Amygdala (tissue), 56 donors: ENCODE measurements at places on chromosomes 5 and 9.

DNA sequence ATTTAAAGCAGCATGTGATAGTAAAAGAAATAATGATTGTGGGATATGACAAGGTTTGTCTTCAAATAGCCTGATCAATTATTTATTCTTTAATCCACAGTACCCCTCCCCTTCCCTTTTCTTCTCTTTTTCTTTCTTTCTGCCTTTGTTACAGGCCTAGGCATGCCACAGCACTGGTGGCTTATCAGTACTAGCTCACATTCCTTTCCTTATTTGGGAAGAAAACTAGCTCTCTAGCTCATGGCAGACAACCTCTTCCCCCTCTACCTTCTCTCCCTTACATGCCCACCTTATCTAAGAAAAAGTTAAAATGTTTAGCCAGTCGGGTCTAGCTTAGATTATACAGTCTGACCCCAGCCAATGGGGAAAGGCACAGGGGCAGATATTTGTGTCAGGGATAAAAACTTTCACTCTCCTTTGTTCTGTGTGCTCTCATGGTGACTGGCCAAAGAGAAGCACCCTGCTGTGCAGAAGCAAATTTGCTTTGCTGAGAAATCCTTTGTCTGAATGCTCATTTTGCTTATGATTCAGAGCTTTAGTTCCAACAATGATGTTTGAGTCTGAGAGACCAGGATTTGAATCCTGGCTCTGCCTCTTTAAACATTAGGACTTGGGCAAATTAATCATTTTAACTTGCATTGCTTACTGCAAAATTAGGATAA lies 75.8 kb upstream of the CDH12 start:
- DNase-seq = no peak

DNA sequence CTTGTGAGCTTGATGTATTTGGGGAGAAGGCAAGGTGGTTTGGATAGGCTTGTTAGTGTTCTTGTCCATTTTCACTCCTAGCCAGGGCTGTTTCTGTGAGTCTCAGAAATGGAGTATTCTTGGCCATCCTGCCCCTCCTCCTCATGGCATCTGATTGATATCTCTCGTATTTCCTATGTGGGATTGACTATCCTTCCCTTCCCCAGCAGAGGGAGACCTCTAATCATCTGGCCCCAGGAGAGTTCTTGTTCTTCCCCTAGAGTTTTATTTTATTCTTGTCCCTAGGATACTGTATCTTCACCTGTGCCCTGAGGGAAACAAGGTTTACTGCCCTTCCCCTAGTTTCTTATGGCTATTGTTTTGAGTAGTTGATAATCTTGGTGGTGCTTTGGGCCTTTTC lies 114.4 kb downstream of the VPS13A start:
- DNase-seq = no peak

DNA sequence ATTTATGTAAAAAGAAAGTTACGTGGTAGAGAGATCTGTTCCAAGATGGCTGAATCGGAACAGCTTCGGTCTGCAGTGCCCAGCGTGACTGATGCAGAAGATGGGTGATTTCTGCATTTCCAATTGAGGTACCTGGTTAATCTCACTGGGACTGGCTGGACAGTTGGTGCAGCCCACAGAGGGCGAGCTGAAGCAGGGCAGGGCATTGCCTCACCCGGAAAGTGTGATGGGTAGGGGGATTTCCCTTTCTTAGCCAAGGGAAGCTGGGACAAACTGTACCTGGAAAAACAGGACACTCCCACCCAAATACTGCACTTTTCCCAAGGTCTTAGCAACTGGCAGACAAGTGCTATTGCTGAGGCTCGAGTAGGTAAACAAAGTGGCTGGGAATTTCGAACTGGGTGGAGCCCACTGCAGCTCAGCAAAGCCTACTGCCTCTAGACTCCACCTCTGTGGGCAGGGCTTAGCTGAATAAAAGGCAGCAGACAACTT lies 13.1 kb upstream of the HSD17B4 start:
- DNase-seq = no peak

DNA sequence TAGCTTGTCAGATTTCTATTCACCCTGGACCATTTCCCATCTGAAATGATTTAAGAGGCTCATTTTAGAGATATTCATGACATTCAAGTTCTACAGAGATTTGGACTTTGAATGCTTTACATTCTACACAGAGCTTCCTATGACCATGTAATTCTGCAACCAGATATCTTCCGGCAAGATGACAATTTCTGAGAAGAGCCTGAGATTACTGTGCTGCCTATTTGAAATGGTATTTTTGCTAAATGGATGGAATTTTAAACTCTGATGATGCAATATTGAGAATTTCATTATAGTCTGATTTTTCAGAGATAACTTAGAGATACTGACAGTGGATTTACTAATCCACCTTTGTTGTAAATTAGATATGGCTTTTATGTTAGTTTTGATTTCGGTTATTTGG lies 16.0 kb upstream of the ACOT12 start:
- no peak for DNase-seq

DNA sequence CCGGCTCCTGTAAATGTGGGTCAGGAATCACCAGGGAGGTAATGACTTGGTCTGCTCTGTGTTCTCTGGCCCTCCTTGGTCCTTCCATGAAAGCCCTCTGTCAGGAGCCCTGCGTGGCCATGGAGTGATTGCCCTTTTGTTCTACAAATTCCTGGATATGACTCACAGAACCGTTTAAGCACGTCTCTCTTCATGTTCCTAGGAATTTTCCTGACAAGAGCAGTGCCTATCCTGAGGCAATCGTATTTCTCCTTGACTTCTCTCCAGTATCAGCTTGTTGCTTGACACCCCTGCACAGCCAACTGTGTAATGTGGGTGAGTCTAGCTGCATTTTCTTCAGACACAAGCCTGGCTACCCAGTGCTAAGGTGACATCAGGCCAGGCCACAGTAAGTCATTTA lies 274.3 kb upstream of the ZNF462 start:
- no peak for DNase-seq

DNA sequence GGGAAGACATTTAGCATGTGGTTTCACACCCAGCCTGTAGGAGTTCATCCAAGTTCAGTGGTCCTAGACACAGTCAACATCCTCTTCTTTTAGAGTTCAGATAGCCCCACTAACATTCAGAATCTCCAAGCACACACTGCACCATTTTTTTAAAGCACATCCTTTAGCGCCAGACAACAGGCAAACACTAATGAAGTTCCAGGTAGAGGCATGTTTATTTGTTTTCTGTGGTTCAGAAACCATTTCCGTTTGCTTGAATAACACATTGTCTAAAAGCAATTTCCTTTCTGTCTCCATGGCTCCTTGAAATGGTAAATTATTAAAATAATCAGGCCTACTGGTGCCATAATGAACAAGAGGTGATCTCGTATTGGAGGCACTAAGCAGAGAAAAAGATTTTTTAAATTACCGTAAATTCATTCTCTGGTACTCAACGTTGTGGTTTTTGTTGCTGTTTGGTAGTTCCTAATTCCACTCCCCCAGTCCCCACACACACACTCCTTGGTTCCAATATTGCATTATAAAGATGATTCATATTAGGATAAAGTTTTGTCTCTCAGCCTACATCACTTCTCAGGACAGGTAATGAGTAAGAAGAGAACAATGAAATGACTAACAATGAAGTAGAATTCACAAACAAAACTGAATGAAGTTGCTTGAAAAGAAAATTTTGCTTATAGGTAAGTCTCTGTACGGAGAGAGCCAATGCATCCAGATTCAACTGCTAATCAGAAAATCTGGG lies 153.1 kb downstream of the PCSK1 start:
- no peak for DNase-seq

- no peak for DNase-seq
Observed at GRCh38 chr5:6111131-6111530, 267.2 kb downstream of the MED10 start.

DNA sequence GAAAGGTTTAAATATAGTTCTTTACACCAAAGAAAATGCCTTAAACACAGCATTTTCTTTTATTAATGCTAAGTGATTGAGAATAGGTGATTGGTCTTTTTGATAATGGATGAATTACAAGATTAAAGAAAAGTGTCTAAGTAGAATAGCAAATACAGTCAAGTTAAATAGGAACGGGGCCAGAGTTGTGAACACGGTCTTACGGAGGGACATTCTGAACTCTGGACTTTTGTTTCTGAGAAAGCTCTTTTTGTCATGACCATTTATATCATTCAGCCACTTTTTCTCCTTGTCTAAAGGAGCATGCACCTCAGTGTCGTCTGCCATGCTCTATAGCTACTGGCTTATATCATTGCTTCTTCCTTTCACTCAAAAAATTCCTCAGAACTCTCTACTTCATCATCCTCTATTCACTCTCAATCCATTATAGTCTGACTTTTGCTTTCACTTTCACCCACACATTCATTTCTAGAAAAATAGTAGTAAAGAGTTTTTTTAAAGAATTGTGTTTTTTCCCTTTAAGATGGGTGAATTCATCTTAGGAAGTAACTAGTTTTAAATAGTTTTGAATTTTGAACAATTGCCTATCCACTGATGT lies 263.0 kb upstream of the FBXL7 start:
- DNase-seq = no peak

- DNase-seq = peak; percentile 11
Observed at GRCh38 chr9:83199240-83199639, 136.3 kb upstream of the RASEF start.

DNA sequence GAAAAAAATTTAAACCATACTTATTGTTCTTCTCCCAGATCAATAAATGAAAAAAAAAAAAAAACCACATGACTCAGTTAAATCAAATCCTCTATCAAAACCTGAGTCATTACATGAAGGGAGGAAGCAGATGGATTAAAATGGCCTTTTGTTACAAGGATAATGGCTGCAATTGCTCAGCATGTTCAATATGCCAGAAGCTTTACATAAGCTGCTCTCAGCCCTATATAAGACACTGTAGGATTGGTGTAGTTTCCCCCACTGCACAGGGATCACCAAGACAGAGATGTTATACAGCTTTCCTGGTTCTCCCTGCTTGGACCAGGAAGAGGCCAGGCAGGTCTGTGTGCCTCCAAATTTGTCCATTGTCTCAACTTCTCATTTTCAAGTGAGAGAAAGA lies 101.6 kb upstream of the MAP1B start:
- no peak for DNase-seq

DNA sequence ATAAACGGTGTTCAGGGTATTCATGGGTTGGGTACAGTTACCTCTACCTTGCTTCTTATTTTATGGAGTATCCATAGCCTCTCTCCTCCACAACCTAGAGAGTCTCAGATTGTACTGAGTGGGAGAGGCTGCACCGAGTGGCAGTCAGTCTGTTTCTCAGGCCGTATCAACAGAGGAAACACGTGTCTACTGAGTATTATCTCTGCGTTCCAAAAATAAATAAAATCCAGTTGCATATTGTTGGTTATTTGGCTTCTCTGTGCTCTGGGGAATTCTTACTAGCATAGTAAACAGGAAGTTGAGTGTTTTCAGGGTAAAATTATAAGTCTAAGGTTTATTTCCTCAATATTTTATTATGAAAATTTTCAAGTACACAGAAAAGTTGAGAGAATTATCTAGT lies 231.0 kb downstream of the ARHGEF28 start:
- DNase-seq = no peak

DNA sequence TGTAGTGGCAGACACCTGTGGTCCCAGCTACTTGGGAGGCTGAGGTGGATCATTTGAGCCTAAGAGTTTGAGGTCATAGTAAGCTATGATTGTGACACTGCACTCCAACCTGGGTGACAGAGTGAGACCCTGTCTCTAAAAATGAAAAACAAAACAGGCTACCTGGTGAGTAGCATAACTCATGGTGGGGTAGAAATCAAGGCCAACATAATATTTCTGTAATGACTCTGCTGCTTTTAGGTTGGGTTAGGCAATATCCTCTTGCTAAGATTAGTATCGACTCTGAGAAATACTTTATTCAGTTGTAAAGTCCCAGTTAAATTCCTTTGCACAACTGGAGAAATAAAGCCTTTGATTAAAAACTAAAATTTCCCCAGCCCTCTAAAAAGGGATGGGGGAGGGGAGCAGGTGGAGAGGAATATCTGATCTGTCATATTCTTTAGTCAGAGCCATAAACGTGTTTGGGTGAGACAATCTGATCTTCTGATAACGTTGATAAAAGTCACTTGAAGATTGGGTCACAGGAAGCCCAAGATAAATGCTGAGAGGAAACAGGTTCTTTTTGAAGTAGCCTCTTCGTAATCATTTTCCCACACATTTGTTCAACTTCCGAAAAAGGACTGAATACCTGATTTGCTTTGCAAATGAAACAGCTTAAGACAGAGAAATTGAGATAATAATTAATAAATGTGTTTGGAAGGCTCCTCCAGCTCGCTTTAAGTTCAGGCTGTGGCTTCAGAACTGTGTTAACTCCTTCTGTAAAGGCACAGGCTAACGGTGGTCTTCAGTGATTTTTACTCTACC lies 14.9 kb downstream of the IL4 start:
- DNase-seq = no peak

GRCh38 chr9:111821006-111821528 lies 26.3 kb upstream of the SHOC1 start:
- no peak for DNase-seq

DNA sequence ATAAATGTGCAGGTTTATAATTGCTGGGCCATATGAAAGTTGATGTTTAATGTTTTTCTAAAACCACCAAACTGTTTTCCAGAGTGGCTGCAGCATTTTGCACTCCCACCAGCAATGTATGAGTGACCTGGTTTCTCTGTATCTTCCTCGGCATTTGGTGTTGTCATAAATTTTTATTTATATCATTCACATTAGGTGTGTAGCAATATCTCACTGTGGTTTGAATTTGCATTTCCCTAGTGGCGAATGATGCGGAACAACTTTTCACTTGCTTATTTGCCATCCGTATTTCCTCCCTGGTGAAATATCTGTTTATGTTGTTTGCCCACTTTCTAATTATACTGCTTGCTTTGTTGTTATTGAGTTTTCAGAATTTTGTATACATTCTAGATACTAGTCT lies 295.7 kb upstream of the TUT7 start:
- DNase-seq = no peak

- DNase-seq = no peak
Observed at GRCh38 chr9:131977109-131977838, 102.4 kb downstream of the MED27 start.

- DNase-seq = no peak
Observed at GRCh38 chr5:171131497-171131896, 177.6 kb upstream of the TLX3 start.

DNA sequence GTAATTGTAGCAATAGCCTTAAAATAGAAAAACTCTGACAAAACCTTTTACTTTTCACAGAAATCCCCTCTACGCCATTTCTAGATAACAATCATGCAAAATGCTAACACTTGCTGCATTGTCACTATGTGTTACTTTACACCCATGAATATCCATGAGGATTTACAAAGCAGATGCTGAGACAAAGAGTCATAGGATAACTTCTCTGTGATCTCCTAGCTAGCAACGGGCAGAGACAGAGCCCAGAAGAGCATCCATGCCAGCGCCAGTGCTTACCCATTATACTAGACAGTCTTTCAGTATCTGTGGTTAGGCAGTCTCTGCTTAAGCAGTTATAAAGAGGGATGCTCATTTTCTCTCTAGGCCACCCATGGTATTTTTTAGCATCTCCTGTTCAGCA lies 474.1 kb downstream of the CAAP1 start:
- DNase-seq = no peak

GRCh38 chr9:121088576-121088975 lies 13.8 kb downstream of the CNTRL start:
- no peak for DNase-seq
